ENCODE measurements at places on chromosomes 4 and X. TPM values are rescaled to one million over a fixed set of nuclear protein-coding genes. Genes with fewer than 3 reads are reported as not detected.
A peak's percentile ranks its signal among the peaks of the same experiment; 100 is the strongest.

The PF4V1 gene
- total RNA-seq, result not detected

The VGLL1 gene
- total RNA-seq, result not detected

GRCh38 chr4:94307231-94307871 lies 35.3 kb downstream of the HPGDS start:
- H3K4me3 ChIP-seq, result no peak overlapping the region
- H3K27ac ChIP-seq, result no peak overlapping the region
- no peak for DNase-seq
- no peaks in the 10 kb centered on the region for H3K36me3 ChIP-seq
- H3K4me1 ChIP-seq, result peaks cover 5% of the 10 kb centered on the region

- DNase-seq, result no peak
- H3K4me3 ChIP-seq, result no peak overlapping the region
- H3K4me1 ChIP-seq, result no peaks in the 10 kb centered on the region
- no peaks in the 10 kb centered on the region for H3K27me3 ChIP-seq
- no peak overlapping the region for H3K27ac ChIP-seq
Measured at GRCh38 chrX:35351795-35352483, 409.3 kb downstream of the FAM47B start.

The PAGE2B gene
- 1.1 TPM for total RNA-seq

GRCh38 chr4:165461159-165461821 lies 82.5 kb downstream of the CPE start:
- H3K36me3 ChIP-seq, result no peaks in the 10 kb centered on the region
- H3K4me3 ChIP-seq, result no peak overlapping the region

The ART3 gene
- not detected for total RNA-seq

GRCh38 chr4:94419956-94420355 lies 31.8 kb upstream of the PDLIM5 start:
- peaks cover 6% of the 10 kb centered on the region for H3K36me3 ChIP-seq
- no peak for DNase-seq
- H3K4me3 ChIP-seq, result no peak overlapping the region
- no peaks in the 10 kb centered on the region for H3K4me1 ChIP-seq
- H3K27me3 ChIP-seq, result peaks cover 10% of the 10 kb centered on the region
- no peak overlapping the region for H3K27ac ChIP-seq

GRCh38 chr4:110518889-110519490 lies 43.0 kb downstream of the ENPEP start:
- H3K27ac ChIP-seq, result no peak overlapping the region
- DNase-seq, result peak; percentile 16

The PTCHD1 gene
- not detected for total RNA-seq

The TCP11X2 gene
- not detected for total RNA-seq

The CDX4 gene
- not detected for total RNA-seq

Measured in activated T-cell treated with anti-CD3 and anti-CD28 coated beads, Interleukin-2, amount 50 U/mL, for 72 hours (primary cell).